T-helper 1 cell treated with Interleukin-12 subunit alpha and Interleukin-12 subunit beta and Interleukin-4 antibody, amounts not matched to agents 30 ng/mL and 1 ng/mL, for 36 hours (primary cell): ENCODE measurements at places on chromosomes 7 and 10. TPM values are rescaled to one million over a fixed set of nuclear protein-coding genes. Genes with fewer than 3 reads are reported as not detected.

ADCY1 gene
- 7.5 and 7.8 TPM in 2 replicates for total RNA-seq

ATRNL1 gene
- 0.22 and 0.29 TPM in 2 replicates for total RNA-seq

TMEM229A gene
- not detected in 2 replicates for total RNA-seq

CTNNA3 gene
- total RNA-seq: not detected in 2 replicates

GNA12 gene
- total RNA-seq: 30.3 and 31.7 TPM in 2 replicates

ADAM8 gene
- total RNA-seq: 290 and 302 TPM in 2 replicates

VIPR2 gene
- total RNA-seq: 0.54 and 0.56 TPM in 2 replicates

ACHE gene
- total RNA-seq: 0.17 and 0.42 TPM in 2 replicates

PNLIP gene
- not detected in 2 replicates for total RNA-seq

C10orf95 gene
- total RNA-seq: 0.20 TPM in 1 of 2 replicates, not detected in the other

INA gene
- total RNA-seq: 0.54 and 0.64 TPM in 2 replicates

CTAGE15 gene
- total RNA-seq: 1.9 and 2.5 TPM in 2 replicates

TMEM225B gene
- total RNA-seq: 1.4 and 1.6 TPM in 2 replicates

RNF32 gene
- 3.7 TPM in 2 replicates for total RNA-seq

ZNF33A gene
- 29.8 and 32.0 TPM in 2 replicates for total RNA-seq

LGI1 gene
- total RNA-seq: not detected in 2 replicates

ZEB1 gene
- 72.0 and 73.8 TPM in 2 replicates for total RNA-seq

MPLKIP gene
- total RNA-seq: 28.1 and 28.8 TPM in 2 replicates

STAG3 gene
- total RNA-seq: 33.0 and 38.3 TPM in 2 replicates

MPP7 gene
- 3.2 and 3.6 TPM in 2 replicates for total RNA-seq

CHAT gene
- not detected in 2 replicates for total RNA-seq

TAS2R4 gene
- total RNA-seq: 0.83 and 1.3 TPM in 2 replicates

OPN1SW gene
- not detected in 2 replicates for total RNA-seq

BEND7 gene
- total RNA-seq: not detected in 2 replicates

UTF1 gene
- total RNA-seq: not detected in 2 replicates

ZNF485 gene
- 2.8 and 3.1 TPM in 2 replicates for total RNA-seq

ARHGAP22 gene
- total RNA-seq: not detected in 2 replicates

ANKRD22 gene
- 0.42 TPM in 1 of 2 replicates, not detected in the other for total RNA-seq

HMX2 gene
- not detected in 2 replicates for total RNA-seq

MMP21 gene
- 0.24 and 0.27 TPM in 2 replicates for total RNA-seq

LRRC17 gene
- total RNA-seq: 0.20 TPM in 1 of 2 replicates, not detected in the other

NKX6-2 gene
- not detected in 2 replicates for total RNA-seq

ZNF736 gene
- total RNA-seq: 22.4 and 23.2 TPM in 2 replicates

HYAL4 gene
- 0.51 TPM in 1 of 2 replicates, not detected in the other for total RNA-seq

CYP2W1 gene
- not detected in 2 replicates for total RNA-seq

CHPF2 gene
- 50.6 and 51.9 TPM in 2 replicates for total RNA-seq

ASZ1 gene
- not detected in 2 replicates for total RNA-seq

SPDYE16 gene
- 0.05 and 0.27 TPM in 2 replicates for total RNA-seq

TMEM254 gene
- 17.2 and 17.4 TPM in 2 replicates for total RNA-seq

MYPN gene
- total RNA-seq: not detected in 2 replicates

OR9A2 gene
- not detected in 2 replicates for total RNA-seq

FAM25A gene
- total RNA-seq: not detected in 2 replicates

RAMP3 gene
- total RNA-seq: not detected in 2 replicates

SPDYE6 gene
- total RNA-seq: not detected in 2 replicates

VWA2 gene
- not detected in 2 replicates for total RNA-seq

TWNK gene
- total RNA-seq: 17.0 and 17.2 TPM in 2 replicates

CYP17A1 gene
- not detected in 2 replicates for total RNA-seq

POLR2J3 gene
- 63.1 and 67.8 TPM in 2 replicates for total RNA-seq

KIF11 gene
- 52.4 and 52.8 TPM in 2 replicates for total RNA-seq

KCNIP2 gene
- total RNA-seq: 2.8 and 3.4 TPM in 2 replicates

ECHDC3 gene
- total RNA-seq: 0.17 and 0.49 TPM in 2 replicates

SLC13A1 gene
- total RNA-seq: not detected in 2 replicates

TMEM168 gene
- 20.6 and 21.4 TPM in 2 replicates for total RNA-seq

LLCFC1 gene
- total RNA-seq: not detected in 2 replicates

HIP1 gene
- 1.5 and 1.9 TPM in 2 replicates for total RNA-seq

SOSTDC1 gene
- not detected in 2 replicates for total RNA-seq

WEE2 gene
- total RNA-seq: 0.12 and 0.15 TPM in 2 replicates

KIAA1549 gene
- total RNA-seq: 0.32 and 0.42 TPM in 2 replicates

NAT16 gene
- total RNA-seq: not detected in 2 replicates
